ENCODE measurements at places on chromosomes 5 and 9.

- DNase-seq: no peak
Measured at GRCh38 chr9:125829743-125830142, 82.6 kb downstream of the PBX3 start.

DNA sequence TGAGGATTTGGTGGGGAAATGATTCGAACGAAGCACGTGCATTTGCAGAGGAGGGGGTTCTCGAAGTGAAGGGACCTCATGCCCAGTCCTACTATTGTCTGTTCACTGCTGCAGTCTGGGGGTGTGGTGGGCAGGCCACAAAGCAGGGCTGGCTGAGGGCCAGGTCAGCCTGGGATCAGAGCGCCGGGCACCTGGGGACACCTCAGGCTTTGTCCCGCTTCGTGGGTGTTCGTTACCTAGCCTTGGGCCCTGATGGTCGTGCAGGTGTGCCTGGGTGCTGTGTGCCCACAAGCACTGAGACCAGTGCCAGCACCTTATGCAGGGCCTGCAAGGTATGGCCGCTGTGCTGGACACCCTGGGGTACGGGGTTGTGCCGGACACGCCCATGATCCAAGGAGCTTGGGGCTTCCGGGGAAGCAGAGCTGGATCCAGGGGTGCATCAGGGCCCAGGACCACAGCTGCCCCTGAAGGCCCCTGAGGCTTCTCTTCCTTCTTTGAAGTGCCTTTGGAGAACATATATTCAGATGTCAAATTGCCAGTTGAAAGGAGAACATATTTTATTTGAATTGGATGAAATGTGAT is 80.6 kb downstream of the COL5A1 start:
- DNase-seq: no peak

DNA sequence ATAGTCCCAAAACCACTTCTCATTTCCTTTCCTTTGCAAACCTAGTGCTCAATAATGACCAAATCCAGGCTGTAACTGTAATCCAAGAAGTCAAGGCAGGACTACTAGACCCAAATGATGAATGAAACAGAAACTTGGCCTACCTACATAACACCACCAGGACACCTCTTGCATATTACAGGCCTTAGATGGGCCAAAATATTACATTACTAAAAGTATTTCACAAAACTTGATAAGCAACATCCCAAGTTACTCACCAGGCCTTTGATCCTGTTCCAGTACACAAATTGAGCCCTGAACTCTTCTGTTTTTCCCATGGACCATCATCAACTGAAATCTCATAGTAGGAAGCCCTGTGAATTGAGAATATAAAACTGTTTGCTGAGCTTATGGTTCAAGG is 34.8 kb downstream of the NADK2 start:
- no peak for DNase-seq

GRCh38 chr5:80128141-80128540 is 93.0 kb downstream of the THBS4 start:
- DNase-seq: no peak

DNA sequence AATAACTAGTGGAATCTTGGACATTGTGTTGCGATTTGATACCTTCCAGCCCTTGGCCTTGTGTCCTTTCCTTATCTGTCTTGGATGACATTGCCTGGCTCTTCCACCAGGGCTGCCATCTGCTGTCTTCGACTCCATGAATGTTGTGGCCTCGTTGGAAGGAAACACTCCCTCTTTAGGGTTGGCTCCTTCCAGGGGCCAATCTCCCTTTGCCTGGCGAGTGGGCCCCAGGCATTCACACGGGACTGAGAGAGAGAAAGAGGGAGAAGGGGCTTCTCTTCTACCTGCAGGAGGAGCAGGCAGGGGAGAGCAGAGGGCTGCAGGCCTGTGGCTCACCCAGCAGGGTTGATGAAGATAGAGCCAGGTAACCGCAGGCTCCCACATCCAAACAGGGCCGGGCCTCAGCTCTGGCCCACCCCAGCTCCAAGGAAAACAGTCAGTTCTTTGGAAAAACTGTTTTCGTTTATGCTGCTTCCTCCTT is 31.3 kb downstream of the FGF1 start:
- no peak for DNase-seq

DNA sequence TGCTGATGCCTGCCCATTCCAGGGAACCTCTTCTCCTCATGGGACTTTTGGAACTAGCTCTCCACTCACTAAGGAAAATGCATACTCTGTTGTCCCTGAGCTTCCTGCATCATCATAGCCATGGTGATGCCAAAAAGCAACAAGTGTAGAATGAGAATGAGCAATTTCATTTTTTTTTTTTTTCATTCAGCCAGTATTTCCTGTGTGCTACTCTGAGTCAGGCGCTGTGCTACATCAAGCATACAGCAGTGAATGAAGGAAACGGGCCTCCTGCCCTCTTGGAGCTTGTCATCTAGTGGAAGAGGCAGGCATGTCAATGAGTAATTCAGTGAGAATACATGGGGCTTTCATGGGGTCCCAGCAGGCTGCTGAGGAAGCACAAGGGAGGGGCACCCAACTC is 483.1 kb downstream of the BNC2 start:
- DNase-seq: no peak

- no peak for DNase-seq
Measured at GRCh38 chr9:105305856-105306255, 61.4 kb downstream of the SLC44A1 start.

GRCh38 chr9:133880851-133881661 is 111.1 kb downstream of the VAV2 start:
- no peak for DNase-seq

DNA sequence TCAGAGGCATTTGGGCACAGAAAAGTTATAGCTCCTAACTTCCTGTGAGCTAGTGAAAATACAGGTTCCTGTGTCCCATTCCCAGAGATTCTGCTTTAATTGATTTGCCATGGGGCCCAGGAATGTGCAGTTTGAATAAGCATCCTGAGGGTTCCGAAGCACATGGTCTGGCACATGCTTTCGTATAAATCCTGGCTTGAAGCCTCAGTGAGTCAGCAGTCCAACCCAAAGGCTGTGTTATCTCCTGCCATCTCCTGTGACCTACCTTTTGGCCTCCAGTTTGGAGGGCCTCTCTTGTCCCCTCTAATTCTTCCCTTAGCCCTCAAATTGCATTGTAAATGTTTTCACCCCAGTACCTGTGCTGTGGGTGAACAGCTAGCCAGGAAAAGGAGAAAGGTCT is 183.8 kb downstream of the NR3C1 start:
- no peak for DNase-seq

- DNase-seq: no peak
Measured at GRCh38 chr9:77779010-77779409, 130.9 kb upstream of the GNA14 start.

GRCh38 chr9:70995511-70995910 is 125.9 kb downstream of the TRPM3 start:
- DNase-seq: no peak

DNA sequence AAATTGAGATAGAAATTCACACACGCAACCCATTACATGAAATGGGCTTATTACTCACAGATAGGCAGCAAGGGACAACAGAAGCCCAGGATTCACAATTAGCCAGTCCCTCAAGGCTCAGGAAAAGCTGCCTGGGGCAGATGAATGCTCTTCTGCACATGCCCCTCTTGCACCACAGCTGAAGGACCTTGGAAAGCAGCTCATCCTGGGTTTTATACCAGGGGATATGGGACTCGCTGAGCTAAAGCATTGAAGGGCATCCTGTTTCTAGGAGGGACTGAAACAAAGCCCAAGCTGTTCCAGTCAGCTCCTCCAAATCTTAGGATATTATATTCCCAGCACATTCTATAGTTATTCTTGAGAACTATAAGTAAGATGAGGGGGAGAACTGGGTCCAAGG is 15.7 kb upstream of the TTC1 start:
- no peak for DNase-seq

DNA sequence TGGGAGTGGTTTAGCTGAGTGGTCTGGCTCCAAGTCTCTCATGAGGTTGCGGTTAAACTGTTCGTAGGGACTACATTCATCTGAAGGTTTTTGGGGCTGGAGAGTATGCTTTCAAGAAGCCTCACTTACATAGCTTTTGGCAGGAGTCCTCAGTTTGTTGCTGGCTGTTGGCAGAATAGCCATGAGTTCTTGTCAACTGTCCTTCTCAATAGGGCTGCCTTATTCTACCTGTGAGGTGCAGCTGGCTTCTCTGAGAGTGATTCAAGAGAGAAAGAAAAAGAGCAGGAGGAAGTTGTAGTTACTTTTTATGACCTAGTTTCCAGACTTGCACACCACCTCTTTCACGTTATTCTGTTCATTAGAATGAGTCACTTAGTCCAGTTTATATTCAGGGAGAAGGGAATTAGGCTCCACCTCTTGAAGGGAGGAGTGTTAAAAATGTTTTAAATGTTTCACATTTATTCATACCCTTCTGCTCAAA is 33.2 kb downstream of the YTHDC2 start:
- DNase-seq: no peak

DNA sequence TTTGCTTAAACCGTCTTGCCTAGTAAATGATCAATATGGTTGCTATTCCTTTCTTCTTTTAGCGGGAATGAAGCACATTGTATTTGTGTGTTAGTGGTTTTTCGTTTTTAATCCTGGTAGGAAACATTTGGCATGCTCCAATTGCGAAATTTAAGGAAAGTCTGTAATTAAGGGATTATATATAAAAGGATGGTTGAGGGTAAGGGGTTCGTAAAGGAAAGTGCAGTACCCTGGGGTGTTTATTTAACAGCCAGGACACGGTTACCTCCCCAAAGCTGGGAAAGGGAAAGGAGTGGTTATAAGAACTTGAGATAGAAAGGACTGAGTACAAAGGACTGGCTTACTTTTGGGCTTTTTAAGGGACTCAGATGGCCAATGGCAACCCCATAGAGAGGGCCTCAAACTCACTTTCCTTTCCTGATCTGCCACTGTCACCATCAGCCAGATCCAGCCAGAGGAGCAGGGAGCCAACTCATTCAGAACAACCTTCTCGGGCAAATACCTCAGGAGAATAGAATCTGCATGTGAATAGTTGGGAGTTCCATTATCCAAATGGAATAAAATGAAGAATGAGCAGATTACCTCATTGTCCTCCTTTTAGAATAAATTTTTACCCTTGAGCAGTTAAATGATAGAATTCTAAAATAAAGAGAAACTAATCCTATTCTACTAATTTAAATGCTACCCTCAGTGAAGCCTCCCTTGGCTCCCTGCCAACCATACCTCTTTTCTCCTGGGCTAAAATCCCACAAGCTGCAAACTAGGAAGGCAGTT is 117.7 kb downstream of the SNCAIP start:
- peak; percentile 12 for DNase-seq

DNA sequence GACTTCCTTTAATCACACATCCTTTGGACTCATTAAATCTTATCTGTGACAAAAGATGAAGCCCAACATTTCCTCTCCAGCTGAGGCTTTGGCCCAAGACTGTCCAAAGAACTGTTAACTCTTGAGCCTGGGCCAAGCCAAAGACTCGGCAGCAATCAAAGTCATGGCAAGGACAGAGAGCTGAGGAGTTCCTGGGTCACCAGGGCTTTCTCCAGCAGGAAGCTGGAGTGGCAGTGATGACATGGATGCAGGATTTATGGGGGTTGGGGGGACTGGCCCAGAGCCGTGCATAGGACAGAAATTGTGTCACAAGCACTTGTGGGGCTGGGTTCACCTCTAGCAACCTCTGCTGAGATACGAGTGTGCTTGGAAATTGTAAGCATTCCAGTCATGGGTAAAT is 440.3 kb downstream of the PLK2 start:
- no peak for DNase-seq

DNA sequence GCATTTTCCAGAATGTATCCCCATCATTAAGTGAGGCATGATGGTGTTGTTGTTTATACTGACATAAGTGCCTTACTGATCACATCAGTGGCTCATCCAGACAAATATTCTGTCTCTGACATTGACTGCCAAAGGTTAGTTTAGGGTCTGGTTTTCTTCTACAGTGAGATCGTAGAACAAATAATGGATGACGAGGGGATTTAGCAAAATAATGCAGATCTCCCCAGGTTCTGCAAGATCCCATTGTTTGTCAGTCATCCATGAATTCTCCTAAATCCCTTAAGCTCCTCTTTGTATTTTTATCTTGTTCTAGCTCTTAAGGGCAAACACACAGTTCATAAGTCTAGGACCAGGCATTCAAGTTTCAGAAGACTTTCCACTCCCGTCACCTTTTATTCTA is 93.1 kb upstream of the DHFR start:
- DNase-seq: no peak

- DNase-seq: no peak
Measured at GRCh38 chr9:124776618-124776953, 347 bp upstream of the OLFML2A start.

GRCh38 chr5:98031496-98031895 is 742.0 kb upstream of the RGMB start:
- DNase-seq: no peak

- DNase-seq: no peak
Measured at GRCh38 chr5:14112998-14113652, 30.0 kb upstream of the TRIO start.

DNA sequence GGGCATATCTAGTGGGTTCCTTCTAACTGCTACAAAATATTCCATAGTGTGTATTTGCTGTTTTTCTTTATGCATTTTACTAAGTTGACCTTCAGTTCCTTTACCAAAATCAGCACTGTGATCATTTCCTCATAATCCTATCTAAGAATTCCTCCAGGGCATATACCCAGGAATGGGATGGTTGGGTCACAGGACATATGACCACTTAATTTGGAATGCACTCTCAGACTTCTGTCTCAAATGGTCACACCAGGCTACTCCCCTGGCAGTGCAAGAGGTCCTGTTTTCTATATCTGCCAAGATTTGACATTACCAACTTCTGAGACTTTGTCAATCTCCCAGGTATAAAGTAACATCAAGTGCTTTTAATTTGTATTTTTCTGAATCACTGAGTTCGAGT is 63.9 kb downstream of the ADAMTS12 start:
- no peak for DNase-seq

DNA sequence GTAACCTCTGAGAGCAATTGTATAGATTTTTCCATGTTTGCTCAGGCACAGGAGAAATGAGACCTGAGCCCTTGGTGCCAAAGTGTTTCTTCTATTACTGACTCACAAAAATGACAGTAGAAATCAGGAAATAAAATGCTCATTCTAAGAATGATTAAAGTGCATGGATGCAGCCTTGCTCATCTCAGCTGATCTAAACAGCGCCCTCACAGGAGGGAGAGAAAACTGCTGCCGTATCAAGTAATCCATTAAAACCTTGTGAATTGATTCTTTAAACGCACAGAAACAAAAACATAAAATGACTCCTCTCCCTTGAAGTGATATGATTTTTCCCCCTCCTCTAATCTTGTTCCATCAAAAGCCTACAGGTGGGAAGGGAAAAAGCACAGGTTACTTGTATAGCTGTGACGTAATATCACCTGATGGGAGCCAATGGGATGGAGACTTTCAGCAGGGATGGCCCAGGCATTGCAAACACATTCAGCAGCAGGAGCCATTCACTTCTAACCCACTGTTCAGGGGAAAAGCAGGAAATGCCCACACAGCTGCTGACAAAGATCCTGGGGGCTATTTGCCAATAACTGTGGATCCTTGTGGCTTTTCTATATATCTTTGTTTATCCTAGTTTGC is 76.7 kb downstream of the PLCXD3 start:
- DNase-seq: no peak

- no peak for DNase-seq
Measured at GRCh38 chr5:1552521-1553255, 28.9 kb upstream of the LPCAT1 start.

GRCh38 chr9:38133595-38133994 is 64.6 kb upstream of the SHB start:
- no peak for DNase-seq

- DNase-seq: no peak
Measured at GRCh38 chr5:55480781-55481180, 54.0 kb downstream of the PLPP1 start.

- no peak for DNase-seq
Measured at GRCh38 chr9:76412638-76413037, 18.4 kb upstream of the RFK start.

- no peak for DNase-seq
Measured at GRCh38 chr9:81693671-81694378, 4.5 kb upstream of the TLE1 start.

GRCh38 chr5:72841756-72842535 is 25.5 kb downstream of the TNPO1 start:
- no peak for DNase-seq

All from SHP77 treated with DMSO at 0.1 percent for 48 hours (cell line).